ENCODE measurements at places on chromosomes 12 and 14.

DNA sequence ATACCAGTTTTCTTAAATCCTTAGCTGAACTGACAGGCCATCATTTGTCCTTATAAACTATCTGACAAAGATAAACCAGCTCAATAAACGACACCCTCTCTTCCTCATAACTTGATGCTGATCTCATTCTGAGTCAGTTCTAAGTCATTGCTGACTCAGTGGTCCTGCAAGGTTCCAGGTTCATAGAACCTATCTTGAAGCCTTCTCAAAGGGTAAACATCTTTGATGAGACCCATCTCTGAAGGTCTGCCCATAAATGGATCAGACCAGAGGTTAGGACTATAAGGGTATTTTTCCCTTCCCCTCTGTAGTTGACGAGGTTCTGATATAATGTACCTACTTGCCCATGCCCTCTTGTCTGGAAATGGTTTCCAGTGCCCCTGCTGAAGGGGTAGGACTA, 11.9 kb downstream of the NAA25 start:
- DNase-seq, result peak; percentile 69

DNA sequence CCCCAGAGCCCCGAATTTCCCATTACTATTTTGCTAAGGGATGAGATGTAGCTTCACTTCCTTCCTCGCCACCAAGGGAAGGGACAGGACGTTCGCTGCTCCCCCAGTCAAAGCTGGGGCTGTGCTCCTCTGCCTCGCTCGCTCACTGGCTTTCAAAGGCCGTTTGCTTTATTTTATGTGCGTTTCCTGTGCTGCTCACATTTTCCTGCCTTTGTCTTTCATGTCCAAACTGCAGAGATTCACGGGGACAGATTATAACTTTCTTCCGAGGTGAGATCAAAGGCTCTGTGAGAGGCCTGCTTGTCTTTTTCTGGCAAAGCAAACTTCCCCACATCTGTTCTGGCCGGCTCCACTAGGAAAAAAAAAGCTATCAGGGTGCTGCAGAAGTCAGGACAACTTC, 76.0 kb upstream of the FZD10 start:
- no peak for DNase-seq

GRCh38 chr14:88005050-88005481, at the start of gene GPR65:
GPR65 (plus strand) TSS chr14:88005135; CDS start chr14:88010848, 5,713 bp downstream.
- DNase-seq, result no peak

GRCh38 chr12:100796621-100797020, 2.0 kb downstream of the ANO4 start:
- no peak for DNase-seq

- no peak for DNase-seq
These were observed 24.6 kb downstream of the DAD1 start for GRCh38 chr14:22564463-22564862.

Measured in keratinocyte (primary cell).